Skin of body (tissue), 3 donors: ENCODE measurements at places on chromosomes 5 and 9. TPM values are rescaled to one million over a fixed set of nuclear protein-coding genes. Genes with fewer than 3 reads are reported as not detected.

GRCh38 chr9:1173211-1173610 is 123.1 kb downstream of the DMRT2 start:
- DNase-seq, result peak; percentile 60

DNA sequence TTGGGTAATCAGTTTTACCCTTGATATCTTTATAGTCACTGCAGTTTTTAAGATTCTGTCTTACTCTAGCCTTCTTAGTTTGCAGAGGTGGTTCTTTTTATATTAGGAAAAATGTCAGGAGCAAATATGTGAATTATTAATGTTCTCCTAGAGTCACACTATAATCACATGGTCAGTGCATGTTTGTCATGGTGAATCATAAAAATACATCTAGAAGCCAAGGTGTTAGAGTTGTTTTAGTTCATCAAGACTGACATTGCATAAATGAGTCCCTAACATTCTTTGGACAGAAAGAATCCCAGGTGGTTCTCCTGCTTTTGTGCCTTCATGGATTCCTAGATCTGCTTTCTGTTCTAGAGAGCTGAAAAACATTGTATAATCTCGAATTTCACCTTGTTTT is 22.9 kb downstream of the ATG10 start:
- no peak for DNase-seq

DNA sequence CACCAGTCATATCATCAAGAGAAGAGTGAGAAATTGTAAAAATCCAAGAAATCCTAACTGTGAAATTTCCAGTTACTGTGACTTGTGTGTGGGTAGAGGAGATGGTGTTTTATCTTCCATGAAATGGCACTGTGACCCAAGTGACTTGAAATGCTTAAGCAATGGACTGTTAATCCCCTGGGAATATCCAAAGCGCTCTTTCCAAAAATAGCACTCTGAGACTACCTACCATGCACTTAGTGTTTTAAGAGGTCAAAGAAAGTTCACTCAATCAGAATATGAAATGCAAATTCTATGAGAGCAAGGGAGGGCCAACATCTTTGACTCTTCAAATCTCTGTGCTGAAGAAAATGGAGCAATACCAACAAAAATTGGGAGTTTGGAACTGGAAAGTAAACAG is 244.0 kb downstream of the GABRB2 start:
- no peak for DNase-seq

SMAD5 gene
- 68.0 TPM for total RNA-seq
